ENCODE measurements at places on chromosomes 6 and 20.
A peak's percentile ranks its signal among the peaks of the same experiment; 100 is the strongest.

GRCh38 chr6:149055195-149055899, 262.2 kb upstream of the TAB2 start:
- DNase-seq: no peak

- peak; percentile 54 for DNase-seq
These were observed 4.9 kb upstream of the DLL1 start for GRCh38 chr6:170295510-170296422.

DNA sequence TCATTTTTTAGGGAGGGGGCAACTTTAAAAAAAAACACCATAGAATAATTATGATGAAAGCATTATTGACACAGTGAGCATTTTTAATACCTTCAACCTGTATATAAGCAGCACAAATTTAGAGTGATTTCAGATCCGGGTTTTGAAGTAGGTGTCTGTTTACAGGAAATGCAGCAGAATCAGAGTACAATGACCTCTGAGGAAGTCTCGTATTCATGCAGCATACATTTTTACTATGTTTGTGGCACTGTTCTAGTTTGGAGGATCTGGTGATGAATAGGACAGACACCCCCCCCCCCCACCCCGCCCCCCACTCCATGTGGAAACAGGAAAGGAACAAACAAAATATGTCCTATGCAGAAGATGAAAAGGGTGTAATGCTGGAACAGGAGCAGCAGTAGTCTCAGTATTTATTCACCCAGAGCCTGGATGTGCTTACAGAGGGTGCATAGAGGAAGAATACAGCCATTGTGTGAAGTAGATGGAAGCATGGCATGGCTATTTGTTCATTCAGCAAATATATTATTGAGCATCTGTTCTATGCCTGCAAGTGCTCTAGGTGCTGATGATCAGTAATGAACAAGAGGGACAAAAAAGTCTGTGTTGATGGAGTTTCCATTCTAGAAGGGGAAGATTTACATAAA, 19.7 kb downstream of the VAPB start:
- DNase-seq: no peak

- no peak for DNase-seq
These were observed 186.6 kb downstream of the SOX4 start for GRCh38 chr6:21780141-21780540.

DNA sequence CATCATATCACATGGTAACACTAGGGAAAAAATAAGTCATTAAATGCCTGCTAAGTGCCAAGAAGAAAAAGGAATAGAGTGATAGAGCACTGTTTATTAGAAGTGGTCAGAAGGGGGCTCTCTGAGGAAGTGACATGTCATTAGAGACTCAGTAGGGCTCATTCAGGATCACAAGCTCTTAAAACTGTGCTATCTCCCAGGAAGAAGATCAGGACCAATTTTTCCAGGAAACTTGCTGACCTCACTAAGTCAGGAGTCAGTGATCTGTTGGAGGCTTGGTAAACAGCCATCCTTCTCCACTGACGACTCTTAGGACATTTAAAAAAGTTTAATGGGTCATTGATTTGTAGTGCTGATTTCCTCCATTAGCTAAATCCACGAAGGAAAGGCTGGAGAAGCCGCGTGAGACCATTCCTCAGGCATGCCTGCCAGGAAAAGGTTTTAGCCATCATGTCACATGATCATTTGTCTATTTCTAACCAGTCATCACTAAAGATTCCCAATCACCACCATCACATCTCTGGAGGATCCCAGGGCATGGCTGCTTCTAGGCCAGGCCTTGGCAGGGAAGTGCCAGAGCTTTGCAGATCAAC, 5.9 kb upstream of the PTPN1 start:
- no peak for DNase-seq

DNA sequence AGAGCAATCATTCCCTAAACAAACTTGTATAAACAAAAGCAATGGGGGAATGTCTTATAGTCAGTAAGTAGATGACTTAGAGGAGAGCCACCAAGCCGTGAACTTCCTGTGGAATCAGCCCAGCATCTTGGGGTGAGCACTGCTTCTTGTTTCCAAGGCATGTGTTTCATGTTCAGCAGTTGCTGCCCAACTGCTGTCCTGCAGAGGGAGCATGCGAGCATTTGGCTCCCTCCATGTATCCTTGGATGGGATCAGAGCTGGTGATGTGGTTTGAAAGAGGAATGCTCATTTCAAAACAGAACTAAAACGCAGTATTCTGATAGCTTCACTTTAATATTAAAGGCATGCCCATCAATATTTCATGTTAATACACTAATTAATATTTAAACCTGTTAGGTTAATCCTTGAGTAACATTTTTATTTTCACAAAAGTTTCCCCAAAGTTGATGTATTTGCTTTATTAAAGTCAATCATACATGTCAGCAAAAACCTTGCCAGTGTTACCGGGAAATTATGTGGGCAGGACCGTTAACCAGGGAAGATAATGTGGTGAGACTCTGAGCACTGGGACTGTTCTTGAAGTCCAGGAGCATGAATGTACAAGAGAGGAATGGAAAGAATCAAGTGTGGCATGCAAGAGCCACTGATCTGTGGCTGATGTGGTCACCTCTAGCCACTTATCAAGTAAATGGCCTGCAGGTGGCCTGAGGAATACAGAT, 172.1 kb upstream of the GGTLC1 start:
- no peak for DNase-seq

DNA sequence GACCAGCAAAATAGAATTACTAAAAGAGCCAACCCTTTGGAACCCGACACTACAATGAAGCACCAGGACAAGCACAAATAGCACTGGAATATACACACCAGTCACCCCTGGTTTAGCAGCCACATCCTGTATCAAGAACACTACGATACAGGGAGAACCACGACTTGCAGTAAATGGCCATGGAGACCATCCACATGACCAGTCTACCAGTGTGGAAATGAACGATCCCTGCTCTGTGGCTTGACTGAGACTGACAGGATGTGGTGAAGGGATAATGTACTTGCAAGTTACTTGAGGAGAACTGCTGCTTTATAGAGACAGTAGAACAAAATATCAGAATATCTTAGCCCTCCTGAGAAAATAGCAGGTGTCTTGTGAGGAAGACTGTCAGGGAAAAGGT, 169.6 kb downstream of the COL9A1 start:
- DNase-seq: no peak

GRCh38 chr6:82738773-82739172, 326.9 kb downstream of the UBE3D start:
- no peak for DNase-seq

DNA sequence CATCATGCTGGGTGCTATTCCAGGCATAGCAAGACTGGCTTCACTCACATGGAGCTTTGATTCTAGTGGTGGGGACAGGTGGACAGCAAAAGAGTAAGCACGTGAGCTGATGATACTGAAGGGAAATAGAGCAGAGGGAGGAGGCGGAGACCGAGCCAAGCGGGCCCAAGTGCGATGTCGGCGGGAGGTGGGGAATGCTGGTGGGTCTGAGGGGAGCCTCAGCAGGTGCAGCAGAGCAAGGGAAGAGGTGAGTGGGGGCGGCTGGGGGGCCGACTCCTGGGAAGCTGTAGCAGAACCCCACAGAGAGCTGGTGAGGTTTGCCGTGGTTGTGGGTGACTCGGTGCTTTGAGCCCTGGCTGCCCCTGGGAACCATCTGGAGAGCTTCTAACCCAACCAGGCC, 10.2 kb downstream of the RTEL1 start:
- no peak for DNase-seq

DNA sequence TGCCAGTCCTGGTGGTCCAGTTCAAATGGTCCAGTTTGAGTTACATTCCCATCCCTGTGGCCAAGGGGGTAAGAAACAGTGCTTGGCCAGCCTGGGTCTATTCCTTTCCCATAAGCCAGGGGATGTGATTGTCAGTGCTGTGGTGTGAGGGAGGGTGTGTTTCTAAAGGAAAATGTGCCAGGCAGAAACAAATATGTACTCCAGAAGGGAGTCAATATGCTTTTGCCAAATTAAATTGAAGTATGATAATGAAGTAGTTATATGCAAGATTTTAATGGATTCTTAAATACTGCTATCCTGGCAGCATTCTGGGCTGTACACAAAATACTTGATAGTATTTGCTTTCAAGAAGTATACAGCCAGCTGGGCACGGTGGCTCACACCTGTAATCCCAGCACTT, 16.6 kb upstream of the PAQR8 start:
- DNase-seq: no peak

DNA sequence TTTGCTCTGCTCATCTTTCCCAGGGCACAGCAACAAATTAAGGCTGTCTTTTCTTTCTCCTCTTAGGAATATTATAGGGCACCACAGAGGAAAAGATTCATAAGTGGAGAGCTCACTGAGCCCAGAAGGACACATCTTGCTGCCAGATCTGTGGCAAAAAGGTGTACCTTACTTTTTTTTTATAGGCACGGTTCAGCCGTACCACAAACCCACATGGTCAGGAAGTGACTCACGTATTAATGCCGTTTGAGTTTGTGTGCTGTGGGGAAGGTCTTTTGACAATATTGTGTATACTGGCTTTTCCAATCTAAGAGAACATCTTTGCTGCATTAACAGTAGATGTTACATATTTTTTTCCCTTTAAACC, 28.4 kb downstream of the PAQR8 start:
- DNase-seq: peak; percentile 60

- DNase-seq: no peak
These were observed 107.7 kb upstream of the BTN3A2 start for GRCh38 chr6:26257272-26257671.

GRCh38 chr20:13037727-13038126, 29.0 kb downstream of the SPTLC3 start:
- no peak for DNase-seq

DNA sequence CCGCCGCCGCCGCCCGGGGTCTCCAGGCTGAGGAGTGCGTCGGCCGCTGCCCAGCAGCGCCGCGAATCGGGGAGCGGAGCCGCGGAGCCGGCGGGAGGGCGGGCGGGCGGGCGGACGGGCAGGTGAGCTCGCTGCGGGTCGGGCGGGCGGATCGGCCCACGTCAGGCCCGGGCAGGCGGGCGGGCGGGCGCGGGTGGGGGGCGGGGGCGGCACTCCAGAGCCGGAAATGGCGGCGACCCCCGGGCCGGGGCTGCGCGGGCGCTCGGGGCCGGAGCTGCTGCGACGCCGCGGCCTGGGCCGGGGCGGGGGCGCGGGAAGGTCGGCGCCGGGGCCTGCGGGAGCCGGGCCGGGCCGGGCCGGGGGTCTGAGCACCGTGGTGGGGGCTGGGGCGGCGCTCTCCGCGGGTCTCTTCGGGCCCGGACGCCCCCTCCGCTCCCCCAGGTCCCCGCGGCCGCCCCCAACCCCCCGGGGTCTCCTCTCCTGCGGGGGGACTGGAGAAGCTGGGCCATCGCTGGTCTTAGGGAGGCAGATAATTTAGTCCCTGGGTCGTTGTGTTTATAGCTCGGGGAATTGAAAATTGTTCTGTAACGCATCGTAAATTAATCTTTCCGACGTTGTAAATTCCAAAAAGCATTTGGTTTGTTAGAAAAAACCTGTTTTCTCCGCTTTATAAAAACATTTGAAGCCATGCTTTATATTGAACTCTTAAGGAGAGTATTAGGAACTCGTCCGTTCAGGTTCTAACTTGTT, 451 bp downstream of the DNAJC5 start:
- no peak for DNase-seq

GRCh38 chr6:140912686-140913085, 1220.0 kb upstream of the GJE1 start:
- no peak for DNase-seq

- DNase-seq: no peak
These were observed 540 bp downstream of the CNBD2 start for GRCh38 chr20:35968930-35969329.

DNA sequence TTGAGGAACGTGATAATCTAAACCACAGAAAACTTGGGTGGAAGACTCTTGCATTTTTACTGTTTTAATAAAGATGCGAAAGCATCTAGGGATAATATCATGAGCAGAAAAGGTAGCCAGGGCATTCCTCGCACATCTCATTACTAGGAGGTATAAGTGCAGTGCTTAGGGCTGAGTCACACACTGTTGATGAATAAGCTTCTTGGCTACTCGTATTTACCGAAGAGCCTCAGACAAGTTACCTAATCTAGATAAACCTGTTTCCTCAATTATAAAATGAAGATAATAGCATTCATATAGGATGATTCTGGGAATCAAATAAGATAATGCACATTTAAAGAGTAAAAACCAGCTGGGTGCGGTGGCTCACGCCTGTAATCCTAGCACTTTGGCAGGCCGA, 780 bp upstream of the KIAA0319 start:
- no peak for DNase-seq

GRCh38 chr20:19257865-19258264, 45.4 kb downstream of the SLC24A3 start:
- DNase-seq: no peak

GRCh38 chr6:82995066-82995465, 70.6 kb downstream of the UBE3D start:
- no peak for DNase-seq

DNA sequence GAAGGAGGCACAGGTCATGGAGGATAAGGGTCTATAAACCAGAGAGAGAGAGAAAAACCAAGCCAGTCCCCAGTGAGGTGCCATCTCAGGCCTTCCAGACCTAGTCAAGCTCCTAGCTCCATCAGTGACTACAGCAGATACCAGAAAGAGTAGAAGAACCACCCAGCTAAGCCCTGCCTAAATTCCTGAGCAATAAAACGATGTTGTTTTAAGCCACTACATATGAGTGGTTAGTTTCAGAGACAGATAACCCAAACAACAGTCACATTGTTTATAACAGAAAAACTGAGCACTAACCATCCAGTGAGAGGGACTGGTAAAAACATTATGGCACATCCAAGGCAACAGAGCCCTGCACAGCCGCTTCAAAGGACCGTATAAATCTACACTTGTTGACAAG, 59.2 kb downstream of the BMP7 start:
- DNase-seq: no peak

- DNase-seq: no peak
These were observed 89.9 kb downstream of the CD83 start for GRCh38 chr6:14207448-14207847.

- DNase-seq: no peak
These were observed 5.5 kb downstream of the COL10A1 start for GRCh38 chr6:116120430-116120829.

- DNase-seq: no peak
These were observed 994.0 kb downstream of the GRIK2 start for GRCh38 chr6:102387326-102388033.

DNA sequence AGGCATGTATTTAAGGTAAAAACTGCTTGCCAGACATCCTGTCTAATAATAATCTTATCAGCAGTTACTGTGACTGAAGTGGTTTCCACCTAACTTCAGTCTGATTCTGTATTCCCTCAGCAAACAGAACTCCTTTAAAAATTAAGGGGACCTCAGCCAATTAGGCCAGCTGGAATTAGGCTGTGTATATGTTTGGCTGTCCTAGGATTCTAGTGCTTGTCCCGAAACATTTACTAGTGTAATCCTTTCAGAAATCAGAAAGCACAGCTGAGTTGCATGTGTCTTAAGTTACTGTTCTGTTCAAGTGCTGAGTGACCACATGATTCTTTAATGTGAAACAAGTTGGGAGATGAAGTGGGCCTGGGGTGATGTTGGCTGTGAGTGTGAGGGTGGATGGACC, 120.9 kb upstream of the SUPT3H start:
- no peak for DNase-seq
